Stimulated activated CD4-positive, alpha-beta T cell treated with anti-CD3 and anti-CD28 coated beads, Interleukin-2, amount 100 ng/mL, for 24 hours (primary cell): ENCODE measurements at places on chromosomes 6 and 20.

GRCh38 chr6:131687022-131687421 lies 14.2 kb downstream of the OR2A4 start:
- no peak for DNase-seq

DNA sequence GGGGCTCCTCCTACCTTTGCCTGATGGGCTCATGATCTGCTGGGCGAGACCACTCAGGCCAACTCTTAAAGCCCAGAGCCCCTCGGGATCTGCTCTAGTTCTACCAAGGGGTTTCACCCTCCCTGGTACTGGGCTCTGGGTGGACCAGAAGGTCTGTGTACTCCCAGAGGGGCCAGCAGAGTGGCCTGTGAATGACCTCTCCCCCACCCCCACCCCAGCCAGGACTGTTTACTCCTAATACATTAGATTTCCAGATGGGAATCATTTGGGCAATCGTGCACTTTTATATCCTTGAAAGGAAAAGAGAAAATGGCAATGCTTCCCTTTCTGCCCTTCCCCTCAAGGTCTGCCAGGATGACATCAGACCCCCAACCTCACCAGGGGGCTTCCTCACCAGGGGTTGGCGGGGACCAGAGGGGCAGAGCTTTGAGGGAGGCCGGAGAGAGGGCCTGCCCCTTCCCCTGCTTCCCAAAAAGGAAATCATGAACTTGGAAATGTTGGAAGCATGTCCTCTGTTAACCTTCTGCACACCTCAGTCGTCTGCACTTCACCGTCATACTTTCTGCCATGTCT lies 37.1 kb upstream of the PMEPA1 start:
- DNase-seq = no peak

DNA sequence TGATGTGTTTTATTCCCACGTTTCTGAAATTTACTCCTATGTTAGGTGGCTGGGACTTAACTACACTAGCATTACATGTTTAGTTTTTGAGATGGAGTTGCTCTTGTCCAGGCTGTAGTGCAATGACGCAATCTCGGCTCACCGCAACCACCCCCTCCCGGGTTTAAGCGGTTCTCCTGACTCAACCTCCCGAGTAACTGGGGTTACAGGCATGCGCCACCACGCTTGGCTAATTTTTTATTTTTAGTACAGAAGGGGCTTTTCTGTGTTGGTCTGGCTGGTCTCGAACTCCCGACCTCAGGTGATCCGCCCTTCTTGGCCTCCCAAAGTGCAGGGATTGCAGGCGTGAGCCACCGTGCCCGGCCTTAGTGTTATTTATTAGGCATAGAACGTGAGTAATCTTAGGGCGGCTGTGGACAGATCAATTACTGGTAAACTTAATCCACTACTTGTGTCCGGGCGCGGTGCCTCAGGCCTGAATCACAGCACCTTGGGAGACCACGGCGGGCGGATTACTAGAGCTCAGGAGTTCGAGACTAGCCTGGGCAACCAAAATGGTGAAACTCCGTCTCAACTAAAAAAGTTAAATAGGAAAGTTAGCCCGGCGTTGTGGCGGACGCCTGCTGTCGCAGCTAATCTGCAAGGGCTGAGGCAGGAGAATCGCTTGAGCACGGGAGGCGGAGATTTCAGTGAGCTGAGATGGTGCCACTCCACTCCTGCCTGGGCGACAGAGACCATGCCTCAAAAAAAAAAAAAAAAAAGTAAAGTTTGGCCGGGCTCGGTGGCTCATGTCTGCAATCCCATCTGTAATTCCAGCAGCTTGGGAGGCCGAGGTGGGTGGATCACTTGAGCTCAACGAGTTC lies 123.7 kb upstream of the BTN3A2 start:
- DNase-seq = peak; percentile 50

GRCh38 chr6:25956226-25956625 lies 6.4 kb upstream of the TRIM38 start:
- no peak for DNase-seq

DNA sequence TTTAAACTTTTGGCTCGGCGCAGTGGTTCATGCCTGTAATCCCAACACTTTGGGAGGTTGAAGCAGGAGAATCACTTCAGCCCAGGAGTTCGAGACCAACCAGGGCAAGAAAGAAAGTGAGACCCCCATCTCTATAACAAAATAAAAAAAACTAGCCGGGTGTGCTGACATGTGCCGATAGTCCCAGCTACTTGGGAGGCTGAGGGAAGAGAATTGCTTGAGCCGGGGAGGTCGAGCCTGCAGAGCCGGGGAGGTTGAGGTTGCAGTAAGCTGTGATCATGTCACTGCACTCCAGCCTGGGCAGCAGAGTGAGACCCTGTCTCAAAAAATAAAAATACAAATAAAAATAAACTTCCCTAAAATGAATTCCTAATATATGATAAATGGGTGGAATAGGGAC lies 50.4 kb downstream of the ZMYND8 start:
- no peak for DNase-seq

DNA sequence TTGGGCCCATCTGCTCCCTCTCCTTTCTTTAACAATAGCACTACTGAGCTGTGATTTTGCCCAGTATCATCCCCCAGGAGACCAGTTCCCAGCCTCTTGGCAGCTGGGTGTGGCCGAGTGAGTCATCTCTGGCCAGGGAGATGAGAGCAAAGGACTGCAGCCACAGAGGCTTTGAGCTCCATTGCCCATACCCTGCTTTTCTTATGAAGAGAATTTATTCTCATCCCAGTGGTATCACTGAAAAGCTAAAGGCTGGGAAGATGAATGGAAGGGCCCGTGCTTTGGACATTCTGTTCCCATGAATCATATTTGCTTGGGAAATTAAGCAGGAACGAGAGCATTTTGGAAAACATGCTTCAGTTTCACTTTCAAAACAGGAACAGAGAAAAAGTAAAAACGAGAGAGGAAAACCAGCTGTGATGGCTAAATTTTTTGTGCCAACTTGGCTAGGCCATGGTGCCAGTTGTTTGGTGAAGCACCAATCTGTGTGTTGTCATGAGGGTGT lies 14.9 kb downstream of the CST3 start:
- no peak for DNase-seq

DNA sequence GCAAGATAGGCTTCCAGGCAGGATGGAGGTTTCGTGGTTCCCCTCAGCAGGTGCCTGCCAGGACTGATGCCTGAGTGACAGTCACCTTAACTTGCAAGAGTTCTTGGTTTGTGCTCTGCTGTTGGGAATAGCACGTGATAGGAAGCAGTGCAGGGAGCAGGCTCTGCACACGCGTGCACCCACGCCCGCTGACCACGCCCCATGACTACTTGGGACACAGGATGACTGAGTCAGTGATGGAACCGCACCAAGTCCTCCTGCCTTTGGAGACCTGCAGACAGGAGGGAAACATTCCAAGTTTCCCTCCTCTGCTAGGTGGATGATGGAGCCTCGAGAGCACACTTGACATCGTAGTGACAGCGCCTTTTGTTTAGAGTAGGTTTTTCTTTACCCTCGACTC lies 164.2 kb downstream of the DTNBP1 start:
- no peak for DNase-seq

DNA sequence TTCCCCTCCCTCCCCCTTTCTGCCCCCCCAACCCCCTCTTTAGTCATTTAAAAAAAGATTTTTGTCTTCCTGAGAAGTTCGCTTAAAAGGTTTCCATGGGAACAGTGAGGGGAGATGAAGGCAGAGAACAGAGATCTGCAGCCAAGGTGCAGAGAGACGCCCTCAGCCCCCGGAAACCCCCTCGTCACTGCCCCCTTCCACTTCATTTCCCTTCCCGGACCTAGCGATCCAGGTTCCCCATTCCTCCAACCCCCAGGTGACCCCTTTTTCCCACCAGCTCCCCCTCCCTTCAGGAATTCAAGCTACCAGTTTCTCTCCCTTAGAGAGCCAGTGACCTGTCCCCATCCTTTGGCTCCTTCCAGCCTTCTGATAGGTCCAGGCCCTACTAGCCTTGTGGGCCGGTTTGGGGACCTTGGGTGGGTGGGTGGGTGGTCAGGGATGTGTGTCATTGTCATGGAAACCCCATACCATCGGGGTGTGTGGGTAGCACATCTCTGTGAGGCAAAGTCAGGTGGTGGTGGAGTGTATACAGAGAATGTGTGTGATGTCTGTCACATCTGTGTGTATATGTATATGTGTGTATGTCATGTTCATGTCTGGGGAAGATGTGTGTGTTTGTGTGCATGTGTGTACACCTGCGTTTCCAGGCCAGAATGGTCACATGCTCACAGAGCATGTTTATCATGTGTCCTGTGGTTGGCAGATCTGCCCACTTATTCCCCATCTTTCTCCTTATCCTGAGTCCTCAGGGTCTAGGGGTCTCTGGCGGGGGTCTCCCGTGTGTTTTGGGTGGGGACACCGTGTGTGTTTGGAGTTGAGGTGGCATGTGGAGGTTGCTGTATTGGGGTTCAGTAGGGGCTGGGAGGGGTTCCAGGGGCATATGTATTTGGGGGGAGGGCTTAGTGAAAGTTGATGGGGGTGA lies 7.0 kb downstream of the SYNGAP1 start:
- no peak for DNase-seq

- DNase-seq = no peak
These were observed 2.4 kb downstream of the COL11A2 start for GRCh38 chr6:33189625-33190448.

- no peak for DNase-seq
These were observed 15.3 kb downstream of the HCK start for GRCh38 chr20:32067234-32067821.

DNA sequence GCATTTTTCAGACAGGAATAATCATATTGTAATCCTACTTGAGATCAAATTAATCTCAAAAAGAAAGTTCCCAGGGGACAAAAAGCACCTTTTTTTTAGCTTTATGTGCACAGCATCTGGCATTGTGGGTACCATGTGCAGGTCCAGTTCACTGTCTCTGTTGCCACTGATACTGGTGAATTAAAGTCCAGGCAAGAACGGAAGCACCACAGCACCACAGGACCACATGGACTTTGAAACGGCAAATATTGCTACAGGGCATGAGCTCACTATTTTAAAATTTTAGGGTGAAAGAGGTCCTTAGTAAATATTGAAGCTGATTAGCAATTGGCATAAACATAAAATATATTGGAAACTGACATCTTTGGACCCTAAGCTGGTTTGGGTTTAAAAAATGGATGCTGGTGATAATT lies 709.0 kb downstream of the EPM2A start:
- DNase-seq = no peak

- DNase-seq = no peak
These were observed 4.7 kb upstream of the ADGRF5 start for GRCh38 chr6:46926481-46926880.

DNA sequence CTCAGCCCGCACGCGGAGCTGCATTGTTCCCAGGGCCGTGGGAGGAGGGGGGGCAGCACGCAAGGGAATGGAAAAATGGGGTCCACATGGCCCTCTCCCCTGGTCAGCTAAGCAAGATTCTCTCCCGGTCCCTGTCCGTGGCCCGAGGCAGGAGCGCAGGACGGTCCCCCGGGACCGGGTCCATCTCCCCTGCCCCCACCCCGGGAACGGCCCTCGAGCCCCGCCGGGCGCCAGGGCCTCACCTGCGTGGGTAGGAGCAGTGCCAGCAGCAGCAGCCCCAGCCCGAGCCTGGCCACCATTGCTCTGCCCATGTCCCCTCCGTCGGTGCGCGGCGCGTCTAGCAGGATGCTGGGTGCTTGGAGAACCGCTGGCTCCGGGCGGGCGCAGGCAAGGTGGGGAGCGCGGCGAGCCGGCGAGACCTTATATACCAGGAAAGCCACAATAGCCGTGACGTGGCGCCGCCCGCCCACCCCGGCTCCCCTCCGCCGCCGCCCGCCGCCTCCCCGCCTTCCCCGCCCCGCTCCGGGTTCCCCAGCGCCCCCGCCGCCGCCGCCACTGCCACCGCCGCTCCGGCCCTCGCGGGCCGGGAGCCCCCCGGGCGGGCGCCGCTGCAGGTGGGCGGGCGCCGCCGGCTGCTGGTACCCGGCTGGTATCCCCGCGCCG lies at the start of gene CD24:
CD24 (minus strand) TSS at position 394 of the 663 bp plus-strand sequence; CDS start at position 311, 83 bp downstream.
- DNase-seq = peak; percentile 19

DNA sequence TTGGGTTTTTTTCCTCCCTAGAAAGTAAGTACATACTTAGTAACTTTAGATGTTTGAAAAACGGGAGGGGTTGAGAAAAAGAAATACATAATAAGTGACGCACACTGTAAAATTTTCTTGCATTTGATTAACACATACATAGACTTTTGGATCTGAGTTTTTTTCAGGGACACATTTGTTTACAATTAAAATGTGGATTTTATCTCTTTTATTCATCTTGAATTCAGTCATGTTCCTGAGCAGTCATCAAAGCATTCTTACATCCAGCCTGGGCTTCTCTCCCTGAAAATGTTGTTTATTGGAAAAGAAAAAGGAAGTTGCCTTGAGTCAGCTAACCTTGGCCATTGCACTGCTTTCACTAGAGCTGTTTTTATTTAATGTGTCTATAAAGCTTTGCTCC lies 8.7 kb upstream of the RPP40 start:
- DNase-seq = no peak

DNA sequence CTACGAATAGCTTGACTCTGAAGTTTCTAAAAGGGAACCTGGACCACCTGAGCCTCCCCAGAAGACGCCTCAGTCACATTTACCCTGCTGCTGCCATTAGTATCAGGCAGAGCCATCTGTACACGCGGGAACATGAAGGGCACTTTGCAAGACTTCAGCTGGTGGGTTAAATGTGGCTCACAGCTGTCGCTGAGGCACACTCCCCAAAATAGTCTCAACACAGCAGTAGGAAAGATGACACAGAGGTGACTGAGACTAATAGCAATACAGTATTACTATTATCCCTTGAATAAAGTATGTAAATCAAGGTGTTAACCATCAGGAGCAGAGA lies 29.0 kb downstream of the PSMB1 start:
- DNase-seq = no peak

DNA sequence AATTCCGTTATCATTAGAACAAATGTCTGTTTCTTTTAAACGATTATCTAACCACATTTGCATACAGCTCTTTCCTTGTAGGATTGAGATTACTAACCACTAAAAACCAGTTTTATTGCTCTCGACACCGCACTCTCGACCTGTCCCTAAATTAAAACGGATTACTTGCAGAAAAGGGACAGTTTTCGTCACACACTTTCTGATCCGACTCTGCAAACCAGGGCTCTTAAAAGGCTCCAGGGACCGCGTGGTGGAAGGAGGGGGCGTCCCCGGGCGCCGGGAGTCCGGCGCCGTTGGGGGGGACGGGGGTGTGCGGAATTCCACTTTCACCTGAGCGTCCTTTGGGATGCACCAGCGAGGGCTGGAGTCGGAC lies 731 bp downstream of the MAK start:
- peak; percentile 20 for DNase-seq

DNA sequence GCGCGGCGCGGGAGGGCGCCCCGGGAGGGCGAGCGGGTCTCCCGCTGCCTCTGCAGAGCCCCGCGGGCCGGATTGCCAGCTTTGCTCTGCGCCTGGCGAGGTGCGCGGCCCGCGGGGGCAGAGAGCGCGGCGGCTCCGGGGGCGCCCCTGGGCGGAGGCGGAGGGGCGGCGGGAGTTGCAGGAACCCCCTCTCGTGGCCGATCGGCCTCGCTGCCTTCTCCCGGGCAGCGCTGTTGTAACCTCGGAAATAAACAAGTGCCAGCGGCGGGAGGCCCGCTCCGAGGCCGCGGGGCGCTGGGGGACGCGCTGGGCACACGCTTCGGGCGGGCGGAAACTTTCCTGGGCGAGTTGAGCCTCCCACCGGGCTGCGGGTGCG lies 1.2 kb downstream of the CDH4 start:
- no peak for DNase-seq
